ENCODE measurements at places on chromosomes 2 and 18.
A peak's percentile ranks its signal among the peaks of the same experiment; 100 is the strongest.

DNA sequence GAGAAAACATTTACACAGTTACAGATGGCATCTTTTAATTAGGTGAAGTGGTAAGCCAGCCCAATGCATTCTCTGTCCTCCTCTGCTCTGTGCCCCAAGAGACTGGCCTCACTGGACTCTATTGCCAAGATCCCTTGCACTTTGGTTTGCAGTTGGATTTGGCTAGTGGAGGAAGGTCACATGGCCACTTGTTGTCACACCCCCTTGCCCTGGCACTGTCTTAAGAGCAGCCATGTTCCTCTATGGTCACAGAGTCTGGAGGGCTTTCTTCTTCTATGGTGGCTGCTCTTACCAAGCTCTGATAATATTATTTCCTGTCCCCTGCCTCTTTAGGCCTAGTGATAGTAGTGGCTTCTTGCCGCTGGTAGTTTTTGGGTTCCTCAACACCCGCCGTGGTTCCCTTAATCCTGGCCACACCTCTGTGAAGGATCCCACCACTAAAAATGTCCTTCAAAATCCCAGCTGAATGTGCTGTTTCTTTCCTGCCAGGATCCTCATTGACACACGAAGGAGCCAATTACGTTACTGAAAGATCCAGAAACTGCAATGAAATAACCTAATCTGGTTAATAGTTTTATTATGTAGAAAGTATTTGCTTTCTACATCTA is 111.1 kb downstream of the CDC42EP3 start:
- no peak for DNase-seq

DNA sequence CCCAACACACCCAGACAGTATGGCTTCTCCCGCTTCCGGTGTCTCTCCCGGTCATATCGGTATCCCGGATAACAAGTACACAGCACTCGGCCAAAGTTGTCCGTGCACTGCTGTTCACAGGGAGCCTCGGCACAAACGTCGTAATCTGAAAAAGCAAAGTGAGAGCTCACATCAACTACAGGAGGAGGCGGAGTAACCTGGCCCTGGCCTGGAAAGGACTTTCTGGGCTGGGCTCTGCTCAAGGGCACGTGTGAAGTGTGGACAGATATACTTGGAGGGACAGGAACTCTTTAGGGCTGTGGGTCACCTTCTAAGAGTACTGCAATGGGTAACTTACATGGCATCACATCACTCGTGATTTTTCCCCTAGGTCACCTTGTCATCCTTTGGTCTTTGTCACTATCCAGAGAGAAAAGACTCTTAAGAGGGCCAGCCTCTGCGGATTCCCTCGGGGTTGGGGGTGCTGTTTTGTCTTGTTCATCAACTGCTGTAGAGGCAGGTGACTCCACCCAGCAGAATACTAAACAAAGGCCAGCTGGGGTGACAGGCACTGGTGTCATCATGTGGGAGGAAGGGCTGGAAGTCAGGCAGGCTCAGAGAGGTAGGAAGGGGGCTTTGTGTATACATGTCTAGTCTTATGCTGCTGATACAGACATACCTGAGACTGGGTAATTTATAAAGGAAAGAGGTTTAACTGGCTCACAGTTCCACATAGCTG is 110.6 kb upstream of the LMAN1 start:
- DNase-seq = no peak

DNA sequence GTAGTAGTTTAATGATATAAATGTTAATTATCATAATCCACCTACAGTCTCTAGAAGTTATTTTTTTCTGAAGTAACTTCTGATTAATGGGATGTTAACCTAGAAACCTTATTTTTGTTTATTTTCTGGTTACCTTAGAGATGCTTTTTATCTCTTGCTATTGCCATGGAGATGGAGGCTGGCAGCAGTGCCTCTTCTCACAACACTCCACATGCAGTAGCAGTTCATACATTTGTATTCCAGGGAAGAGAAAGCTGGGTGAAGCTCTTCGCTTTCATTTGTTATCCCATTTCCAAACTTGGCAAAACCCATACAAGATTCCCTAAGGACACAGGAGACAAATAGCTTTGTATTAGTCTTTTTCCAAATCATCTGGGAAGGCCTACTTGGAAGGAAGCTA is 1794.1 kb upstream of the LRRTM1 start:
- DNase-seq = no peak

GRCh38 chr2:98634406-98635092 is 26.2 kb downstream of the UNC50 start:
- peak; percentile 79 for DNase-seq

DNA sequence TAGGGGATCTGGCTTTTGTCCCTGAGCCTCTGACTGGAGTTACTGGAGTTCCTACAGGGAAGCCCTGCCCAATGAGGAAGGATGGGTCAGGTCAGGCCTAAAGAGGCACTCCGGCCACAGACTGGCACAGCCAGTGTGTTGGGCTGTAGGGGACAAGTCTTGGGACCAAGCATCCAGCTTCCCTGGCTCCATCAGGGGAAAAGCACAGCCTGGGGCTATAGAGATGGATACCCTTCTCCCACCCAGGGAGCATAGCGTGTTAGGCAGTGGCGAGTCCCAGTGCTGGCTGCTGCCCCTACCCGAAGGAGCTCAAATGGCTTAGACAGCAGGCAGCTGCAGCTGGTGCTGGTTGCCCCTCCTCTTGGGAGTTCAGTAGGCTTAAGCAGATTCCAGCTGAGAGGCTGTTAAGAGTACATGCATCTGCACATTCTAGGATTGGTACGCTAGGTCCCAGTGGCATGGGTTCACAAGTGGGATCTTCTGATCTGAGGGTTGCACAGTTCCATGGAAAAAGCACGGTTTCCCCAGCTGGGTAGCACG is 111.4 kb downstream of the DCDC2C start:
- no peak for DNase-seq

DNA sequence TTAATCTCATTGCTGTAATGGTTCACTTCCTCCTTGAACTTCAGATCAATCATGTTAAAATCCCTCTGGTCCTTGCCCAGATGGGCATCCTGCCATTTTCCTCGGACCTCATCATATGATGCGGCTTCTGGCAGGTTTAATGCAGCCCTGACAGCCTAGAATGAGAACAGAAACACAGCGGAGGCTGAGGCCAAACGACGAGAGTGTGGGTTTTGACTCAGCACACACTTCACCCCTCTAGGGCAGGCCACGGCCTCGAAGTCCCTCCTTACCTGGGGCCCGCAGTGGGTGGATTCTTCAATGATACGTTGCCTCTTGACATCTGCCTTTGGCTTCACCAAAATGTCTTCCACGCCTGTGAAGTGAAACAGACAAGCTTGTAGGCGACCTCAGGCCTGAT is 56.8 kb downstream of the POLR1A start:
- no peak for DNase-seq

DNA sequence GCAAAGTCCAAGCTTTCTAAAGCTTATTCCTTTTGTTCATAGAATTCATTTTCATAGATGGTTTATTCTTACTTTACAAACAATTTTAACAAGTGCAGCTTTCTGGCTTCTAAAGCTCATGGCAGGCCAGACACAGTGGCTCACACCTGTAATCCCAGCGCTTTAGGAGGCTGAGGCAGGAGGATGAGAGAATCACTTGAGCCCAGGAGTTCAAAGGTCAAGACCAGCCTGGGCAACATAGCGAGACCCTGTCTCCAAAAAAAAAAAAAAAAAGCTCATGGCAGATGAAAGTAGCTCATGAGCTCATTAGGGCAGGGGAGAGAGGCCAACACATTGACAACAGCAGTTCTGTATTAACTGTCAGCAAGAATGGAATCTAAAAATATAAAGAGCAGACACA is 28.1 kb upstream of the NPC1 start:
- DNase-seq = no peak

GRCh38 chr2:24237313-24237712 is 62.5 kb downstream of the FAM228A start:
- no peak for DNase-seq

- DNase-seq = no peak
Measured at GRCh38 chr2:166293984-166294383, 81.8 kb downstream of the SCN9A start.

DNA sequence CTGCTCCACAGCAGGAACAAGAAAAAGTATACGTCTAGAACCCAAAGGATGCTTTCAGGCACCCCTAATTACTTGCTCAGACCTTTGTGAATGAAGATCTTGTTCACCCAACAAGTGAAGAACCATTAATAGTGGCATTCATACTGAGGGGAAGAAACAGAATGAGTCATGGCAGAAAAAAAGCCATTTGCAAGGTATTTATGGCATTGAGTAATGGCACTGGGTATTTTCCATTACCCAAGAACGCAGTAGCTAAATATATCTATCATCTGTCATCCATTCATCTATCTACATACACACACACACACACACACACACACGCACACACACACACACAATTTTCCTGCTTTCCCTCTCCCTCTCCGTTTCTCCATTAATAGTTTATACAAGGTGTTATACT is 56.4 kb upstream of the XIRP2 start:
- DNase-seq = no peak

DNA sequence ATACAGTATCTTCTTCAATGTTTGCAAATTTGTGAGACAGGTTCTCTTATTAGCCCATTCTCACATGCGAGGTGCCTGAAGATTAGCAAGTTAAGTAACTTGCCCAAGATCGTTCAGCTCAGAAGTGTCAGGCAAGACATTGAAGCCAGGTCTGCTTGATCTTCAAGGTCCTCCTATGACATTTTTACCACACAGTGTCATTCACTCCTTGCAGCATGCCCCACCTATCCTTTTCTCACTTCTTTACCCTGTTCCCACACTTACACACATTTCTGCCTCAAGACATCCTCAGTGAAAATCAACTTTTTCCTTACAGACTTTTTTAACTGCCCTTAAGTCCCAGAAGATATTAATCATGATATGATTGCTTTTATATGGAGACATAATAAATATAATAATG is 73.8 kb downstream of the SCN2A start:
- DNase-seq = no peak

- no peak for DNase-seq
Measured at GRCh38 chr2:203340791-203341487, 12.7 kb downstream of the ABI2 start.

Measured in activated CD8-positive, alpha-beta T cell treated with anti-CD3 and anti-CD28 coated beads, Interleukin-2, amount 10 ng/mL, durations not matched to agents 7 days and 5 days (primary cell).